ENCODE measurements at places on chromosomes 3 and 15.

DNA sequence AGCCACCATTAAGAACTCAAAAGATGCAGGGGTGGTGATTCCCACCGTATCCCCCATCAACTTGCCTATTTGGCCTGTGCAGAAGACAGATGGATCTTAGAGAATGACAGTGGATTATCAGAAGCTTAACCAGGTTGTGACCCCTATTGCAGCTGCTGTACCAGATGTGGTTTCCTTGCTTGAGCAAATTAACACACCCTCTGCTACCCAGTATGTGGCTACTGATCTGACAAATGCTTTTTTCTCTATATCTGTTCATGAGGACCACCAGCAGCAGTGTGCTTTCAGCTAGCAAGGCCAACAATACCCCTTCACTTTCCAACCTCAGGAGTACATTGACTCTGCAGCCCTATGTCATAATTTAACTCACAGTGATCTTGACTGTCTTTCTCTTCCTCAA is 8.6 kb upstream of the MCF2L2 start:
- no peak for DNase-seq

DNA sequence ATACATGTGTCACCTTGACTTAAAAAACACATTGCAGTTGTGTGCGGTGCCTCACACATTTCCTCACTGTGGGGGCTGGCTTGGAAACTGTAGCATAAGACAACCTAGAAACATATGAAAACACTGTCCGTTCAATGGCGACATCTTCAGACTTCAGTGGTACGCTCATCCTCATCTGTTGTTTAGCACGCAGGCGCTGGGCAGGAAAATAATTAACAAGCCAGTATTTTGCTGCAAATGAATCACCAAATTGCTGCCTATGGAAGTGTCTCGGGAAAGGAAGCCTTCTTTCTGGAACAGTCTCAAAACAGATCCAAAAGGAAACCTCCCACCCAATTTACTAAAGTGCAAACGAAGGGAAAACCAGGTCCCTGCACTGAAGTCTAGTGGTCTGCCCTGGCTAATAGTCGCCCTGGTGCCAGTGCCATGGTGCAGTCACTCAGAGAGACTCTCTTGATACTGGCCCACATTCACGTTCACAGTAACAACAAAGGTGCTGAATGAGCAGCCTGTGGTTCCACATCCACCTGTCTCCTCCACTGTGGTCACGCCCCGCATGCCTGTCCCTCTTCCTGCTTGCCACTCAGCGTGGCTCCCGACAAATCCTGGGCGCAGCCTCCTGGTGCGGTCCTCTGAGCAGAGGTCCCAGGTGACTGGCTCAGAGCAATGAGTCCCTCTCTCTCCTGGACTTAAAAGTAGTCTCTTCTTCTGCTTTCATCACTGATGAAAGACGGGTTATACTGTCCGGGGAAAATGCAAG is 35.6 kb upstream of the MUC13 start:
- no peak for DNase-seq

DNA sequence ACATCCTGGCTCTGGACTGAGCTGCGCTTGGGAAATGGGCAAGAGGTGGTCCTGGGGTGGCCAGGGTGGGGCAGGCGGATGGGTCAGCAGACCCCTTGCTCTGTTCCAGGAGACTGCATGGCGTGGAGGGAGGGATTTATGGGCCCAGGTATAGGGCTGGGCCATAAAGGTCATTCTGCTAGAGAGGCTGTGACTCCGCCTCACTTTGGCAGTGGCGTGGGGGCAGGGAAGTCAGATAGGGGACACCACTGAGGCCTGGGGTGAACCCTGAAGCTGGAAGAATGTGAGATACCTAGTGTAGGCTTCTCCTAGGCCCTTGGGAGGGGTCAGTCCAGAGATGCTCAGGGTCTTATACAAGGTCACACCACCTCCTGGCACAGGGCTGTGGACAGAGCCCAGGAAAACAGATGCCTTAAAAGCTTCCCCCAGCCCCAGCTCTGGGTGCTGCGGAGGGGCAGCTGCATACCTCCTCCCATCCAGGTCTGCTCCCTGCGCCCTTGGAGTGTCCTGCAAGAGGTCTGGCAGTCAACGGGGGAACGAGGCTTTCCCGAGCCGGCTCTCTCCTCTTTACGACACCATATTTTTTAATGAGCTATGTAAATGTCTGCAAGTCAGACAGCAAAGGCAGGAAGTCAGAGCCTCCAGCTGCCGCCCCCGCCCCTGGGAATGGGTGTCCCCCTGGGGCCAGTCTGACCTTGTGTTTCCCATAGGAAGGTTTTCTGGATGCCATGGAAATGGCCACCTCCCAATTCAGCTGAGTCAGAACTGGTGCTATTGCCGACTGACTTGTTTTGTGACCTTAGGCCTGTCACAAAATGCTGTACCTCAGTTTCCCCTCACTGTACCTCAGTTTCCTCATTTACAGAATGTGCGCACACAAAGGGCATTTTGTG is 26.3 kb downstream of the LINGO1 start:
- no peak for DNase-seq

DNA sequence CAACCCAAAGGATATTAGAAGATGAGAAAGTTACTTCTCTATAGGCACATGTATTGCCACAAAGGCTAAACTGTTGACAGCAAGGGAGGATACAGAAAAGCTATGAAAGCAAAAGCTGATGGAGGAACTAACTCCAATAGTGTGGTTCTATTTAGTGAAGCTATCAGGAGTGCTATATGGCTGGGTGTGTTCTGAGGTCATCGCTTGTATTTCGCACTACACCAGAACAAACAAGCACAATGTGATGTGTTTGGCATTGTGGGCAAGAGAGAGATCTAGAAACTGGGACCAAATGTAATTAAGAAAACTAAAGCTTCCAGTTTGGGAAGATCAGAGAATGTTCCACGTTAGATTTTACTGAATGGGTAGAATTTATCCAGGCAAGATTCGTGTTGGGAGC is 220.4 kb upstream of the UMPS start:
- no peak for DNase-seq

DNA sequence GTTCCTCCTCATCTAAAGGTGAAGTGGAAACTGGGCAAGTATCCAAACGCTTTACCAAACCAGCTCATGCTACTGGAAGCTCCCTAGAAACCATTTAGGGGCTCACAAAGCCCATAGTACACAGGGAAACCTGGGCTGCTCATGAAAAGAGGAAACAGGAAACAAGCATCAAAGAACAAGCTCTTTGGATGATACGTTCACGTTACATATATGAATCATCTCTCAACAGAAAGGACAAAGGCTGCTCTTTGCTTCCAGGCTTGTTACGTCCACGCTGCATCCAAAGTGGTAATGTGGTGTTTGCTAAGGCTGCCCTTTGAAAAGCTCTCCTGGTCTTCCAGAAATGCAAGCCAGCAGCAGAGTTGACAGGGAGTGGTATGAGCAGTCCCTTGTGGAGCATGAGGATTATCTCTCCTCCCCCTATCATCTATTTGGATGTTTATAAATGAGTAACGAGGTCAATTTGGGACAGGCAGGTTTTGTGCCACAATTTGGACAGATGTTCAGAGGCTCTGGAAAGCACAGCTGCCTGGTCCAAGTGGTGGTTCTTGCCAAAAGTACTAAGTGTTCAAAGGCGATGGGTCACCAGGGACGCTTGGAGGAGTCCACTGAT is 98.0 kb upstream of the RORA start:
- no peak for DNase-seq

DNA sequence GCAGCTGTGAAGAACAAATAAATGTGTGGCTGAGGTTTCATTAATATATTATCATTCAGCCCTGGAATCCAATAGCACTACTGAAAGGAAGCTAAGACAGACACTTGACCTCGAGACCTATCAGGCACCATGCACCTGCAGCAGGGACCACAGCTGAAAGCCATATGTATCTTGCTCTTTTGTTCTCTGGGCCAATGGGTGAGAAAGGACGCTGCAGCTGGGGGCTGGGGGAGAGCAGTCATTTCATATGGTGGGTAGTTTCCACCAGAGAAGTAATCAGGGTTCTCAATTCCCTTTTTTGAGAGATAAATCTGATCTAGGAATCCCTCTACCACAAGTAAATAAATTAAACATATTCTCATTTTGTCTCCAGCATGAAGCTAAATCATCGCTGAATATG is 225.6 kb upstream of the STRIT1 start:
- no peak for DNase-seq

- no peak for DNase-seq
Measured at GRCh38 chr3:94311651-94312050, 248.8 kb downstream of the NSUN3 start.

DNA sequence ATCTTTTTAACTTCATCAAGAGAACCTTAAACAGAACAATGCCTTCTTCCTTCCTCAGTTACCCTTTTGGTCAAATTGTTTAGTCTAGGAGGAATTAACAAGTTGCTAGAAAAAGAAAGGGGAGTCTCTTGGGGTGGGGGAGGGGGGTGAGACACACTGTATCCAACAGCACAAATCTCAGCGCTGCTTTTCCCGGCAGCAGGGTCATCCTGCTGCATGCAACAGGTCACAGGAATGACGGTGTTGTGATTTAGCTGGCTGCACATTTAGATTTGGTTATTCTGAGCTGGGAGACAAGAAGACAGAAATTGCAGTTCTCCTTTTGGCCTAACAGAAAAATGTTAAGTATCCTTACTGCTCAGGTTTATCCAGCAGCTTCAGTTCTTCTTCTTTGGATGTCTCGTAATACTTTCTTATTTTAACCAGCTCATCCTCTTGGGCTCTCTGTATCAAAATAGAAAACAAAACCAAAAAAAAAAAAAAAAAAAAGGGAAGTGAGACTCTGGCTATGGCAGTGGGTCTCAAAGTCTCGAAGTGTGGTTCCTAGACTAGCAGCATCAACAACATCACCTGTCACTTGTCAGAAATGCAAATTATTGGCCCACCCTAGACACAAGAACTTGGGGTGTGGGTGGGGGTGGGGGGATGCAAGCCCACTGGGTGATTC is 190.5 kb downstream of the GREM1 start:
- no peak for DNase-seq

GRCh38 chr3:89221924-89222323 is 114.5 kb downstream of the EPHA3 start:
- DNase-seq = no peak

DNA sequence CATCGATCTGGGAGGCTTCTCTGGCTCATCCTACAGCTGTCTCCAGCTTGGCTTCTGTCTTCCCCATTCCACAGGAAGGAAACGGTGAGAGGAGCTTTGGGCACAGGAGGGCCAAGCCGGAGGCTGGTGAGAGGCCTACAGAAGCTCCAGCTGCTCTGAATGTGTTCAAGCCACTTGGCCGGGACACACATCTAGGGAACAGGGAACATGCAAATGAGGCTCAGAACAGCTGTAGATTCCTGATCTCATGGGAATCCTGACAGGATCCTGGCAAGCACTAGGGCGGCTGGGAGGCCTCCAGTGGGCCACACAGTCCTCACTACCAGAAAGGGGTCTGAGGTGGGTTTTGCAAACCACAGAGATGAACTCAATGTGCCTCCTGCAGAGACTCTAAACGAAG is 13.7 kb downstream of the SEMA5B start:
- DNase-seq = no peak

DNA sequence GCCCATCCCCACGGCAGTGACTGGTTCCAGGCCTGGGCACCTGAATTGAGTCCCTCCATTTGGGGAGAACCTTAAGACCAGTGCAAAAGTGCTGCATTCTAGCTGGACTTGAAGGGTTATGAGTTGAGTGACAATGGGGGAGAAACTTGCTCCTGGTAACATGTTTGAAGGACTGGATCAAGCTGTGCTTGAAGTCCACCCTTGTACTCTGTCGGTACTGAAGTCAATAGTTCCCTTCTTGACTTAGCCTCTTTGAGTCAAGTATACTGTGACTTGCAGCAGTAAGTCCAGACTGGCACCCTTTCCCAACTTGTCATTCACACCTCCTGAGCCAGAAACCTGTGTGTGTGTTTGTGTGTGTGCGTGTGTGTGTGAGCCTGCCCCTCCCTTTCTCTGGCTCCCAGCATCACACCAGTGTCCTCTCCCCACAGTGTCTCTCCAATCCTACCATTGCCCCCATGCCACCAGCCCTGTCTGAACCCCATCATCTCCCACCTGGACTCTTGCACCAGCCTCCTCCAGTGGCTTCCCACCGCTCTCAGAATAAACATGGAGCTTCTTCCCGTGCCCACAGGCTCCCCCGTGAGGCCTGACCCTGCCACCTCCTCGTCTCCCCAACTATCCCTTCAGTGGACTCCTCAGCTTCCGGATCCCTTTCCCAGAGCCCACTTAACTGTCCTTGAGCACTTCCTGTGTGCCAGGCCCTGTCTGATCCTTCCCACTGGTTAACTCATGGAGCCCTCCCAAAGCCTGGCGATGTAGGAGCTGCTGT is 10.2 kb upstream of the FBLN2 start:
- no peak for DNase-seq

DNA sequence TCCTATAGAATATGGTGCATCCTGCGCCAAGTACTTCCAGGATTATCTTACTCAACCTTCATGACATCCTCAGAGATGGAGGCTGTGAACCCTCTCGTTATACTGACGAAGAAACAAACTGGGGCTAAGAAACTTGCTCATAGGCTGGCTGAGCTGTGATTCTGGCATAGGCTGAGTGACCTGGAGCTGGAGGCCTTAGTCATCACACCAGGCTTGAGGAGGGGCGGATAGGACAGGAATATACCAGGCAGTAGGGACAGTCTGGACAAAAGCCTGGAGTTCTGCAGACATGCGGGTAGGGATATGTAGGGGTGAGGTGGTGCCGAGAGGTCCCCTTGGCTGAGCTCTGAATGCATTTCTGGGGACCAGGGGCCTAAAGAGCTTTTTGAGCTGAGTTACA is 18.1 kb downstream of the HEMK1 start:
- no peak for DNase-seq

DNA sequence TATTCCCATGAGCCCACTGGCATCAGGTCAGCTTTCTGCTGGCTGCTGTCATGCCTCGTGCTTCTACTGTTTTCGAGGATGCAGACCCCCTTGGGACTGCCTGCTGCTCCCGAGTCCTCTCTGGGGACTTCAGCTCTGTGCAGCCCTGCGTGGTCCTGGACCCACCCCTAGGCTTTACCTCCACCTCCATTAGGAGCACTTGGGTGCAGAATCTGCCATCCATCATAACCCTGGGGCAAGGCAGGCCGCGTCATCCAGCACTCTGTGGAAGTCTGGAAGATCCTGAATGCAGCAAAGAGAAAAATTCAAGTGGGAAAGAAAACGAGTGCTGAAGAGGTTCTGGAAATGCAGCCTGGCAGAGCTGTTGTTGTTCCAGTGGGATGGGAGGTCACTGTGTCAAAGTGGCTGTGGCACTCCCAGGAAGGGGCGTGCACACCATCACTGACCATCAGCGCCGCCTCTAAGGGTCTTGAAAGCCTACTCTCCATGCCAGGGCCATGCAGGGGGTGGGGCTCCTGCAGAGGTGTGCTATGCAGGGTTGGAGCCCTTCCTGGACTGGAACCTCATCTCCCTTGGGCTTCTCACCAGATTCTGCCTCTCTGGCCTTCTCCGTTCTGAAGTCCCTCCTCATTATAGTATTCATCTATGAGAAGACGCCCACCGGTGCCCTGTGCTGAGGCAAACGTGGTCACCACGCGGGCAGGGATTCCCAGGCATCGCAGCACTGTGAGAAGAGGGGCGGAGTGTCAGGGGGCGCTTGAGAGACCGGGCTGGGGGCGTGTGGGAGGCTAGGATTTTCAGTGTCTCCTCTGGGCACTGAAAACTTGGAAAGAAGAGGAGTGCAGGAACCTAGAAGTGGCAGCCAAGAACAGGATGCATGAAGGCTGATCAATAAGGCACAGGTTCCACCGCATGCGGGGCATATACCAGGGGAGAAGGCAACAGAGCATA is 12.5 kb downstream of the EPB42 start:
- no peak for DNase-seq

Measured in pancreas (tissue), 10 donors.